CD4-positive, alpha-beta T cell (primary cell): ENCODE measurements at places on chromosomes 4 and X. TPM values are rescaled to one million over a fixed set of nuclear protein-coding genes. Genes with fewer than 3 reads are reported as not detected.

GRCh38 chr4:158535130-158535614 is 13.5 kb downstream of the RXFP1 start:
- no peak for DNase-seq

ANXA3 gene
- total RNA-seq, result not detected

- DNase-seq, result no peak
Observed at GRCh38 chrX:8036914-8037313, 109.7 kb upstream of the PNPLA4 start.

DNA sequence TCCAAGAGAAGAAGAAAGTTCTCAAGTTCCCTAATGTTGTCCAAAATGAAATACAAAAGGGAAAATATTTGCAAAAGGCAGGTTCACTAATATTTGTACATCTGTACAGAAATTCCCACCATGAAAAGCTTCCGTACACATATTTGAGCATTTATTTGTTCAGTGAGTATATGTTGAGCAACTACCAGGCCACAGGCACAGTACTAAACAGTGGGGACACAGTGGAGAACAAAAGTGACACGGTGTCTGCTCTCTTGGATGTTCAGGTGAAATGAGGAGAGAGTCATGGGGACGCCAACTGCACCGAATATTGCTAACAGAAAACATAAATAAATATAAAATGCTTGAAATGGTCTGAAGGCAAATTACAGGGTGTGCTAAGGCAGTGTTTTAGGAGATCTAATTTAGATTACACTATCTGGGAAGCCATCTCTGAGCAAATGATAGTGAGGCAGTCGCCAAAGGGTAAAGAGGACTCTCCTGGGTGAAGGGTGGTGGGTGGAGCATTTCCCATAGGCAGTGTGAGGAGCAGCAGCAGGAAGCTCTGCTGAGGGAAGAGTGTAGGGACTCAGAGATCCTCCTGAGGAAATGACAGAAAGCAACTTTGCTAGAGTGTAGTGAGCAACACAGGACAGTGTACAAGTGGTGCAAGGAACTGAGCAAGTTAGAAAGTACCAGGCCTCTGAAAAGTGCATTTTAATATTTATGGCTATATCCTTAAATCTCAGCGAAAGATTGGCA is 375.2 kb downstream of the GALNTL6 start:
- DNase-seq, result no peak

GRCh38 chrX:151505796-151506195 is 57.7 kb upstream of the PASD1 start:
- DNase-seq, result no peak

- no peak for DNase-seq
Observed at GRCh38 chr4:155960522-155960921, 6.9 kb upstream of the CTSO start.

CXCL11 gene
- not detected for total RNA-seq

CT45A6 gene
- not detected for total RNA-seq

AFM gene
- not detected for total RNA-seq

DNA sequence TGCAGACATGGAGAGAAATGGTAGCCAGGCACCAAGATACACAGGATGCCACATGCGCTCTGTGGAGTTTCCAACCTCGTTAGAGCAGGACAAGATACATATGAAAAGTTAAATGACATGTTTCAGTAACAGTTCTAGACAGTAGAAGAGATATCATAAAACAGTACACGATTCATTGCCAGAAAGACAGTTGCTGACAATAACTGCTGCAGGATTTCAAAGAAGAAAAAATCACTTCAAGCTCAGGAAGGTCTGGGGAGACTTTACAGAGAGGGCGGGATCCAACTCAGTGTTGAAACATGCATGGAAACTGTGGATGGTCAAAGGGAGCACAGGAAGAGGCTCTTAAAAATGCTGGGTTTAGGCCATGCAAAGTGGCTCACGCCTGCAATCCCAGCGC is 31.0 kb downstream of the DCTD start:
- DNase-seq, result no peak

DNA sequence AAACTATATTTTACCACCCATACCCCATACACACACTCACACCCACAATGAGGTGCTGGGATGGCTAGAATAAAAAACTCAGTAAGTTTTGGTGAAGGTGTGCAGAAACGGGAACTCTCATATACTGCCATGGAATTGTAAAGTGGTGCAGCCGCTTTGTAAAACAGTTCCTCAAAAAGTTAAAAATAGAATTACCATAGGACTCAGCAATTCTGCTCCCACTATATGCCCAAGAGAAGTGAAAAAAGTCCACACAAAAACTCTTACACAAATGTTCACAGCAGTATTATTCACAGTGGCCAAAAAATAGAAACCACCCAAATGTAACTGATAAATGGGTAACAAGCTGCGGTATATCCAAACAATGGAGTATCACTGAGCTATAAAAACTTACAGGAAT is 6.5 kb downstream of the CENPU start:
- no peak for DNase-seq

GRCh38 chr4:48315728-48316630 is 25.4 kb upstream of the SLAIN2 start:
- DNase-seq, result peak; percentile 68

DNA sequence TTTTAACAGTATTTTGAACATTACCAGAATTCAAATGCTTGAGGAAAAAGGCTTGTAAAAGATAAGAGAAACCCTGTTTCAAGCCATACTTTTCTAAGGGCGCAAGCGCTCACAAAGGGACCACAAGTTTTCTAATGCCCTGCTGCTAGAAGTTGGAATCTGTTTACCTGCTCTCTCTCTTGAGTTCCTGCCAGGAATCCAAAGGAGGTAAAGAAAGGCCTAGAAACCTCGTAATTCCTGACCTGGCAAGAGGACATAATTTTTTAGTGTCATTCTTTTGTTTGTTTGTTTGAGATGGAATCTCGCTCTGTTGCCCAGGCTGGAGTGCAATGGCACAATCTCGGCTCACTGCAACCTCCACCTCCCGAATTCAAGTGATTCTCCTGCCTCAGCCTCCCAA is 1.4 kb upstream of the FUNDC1 start:
- no peak for DNase-seq

BMPR1B gene
- not detected for total RNA-seq

USP17L20 gene
- not detected for total RNA-seq

DNA sequence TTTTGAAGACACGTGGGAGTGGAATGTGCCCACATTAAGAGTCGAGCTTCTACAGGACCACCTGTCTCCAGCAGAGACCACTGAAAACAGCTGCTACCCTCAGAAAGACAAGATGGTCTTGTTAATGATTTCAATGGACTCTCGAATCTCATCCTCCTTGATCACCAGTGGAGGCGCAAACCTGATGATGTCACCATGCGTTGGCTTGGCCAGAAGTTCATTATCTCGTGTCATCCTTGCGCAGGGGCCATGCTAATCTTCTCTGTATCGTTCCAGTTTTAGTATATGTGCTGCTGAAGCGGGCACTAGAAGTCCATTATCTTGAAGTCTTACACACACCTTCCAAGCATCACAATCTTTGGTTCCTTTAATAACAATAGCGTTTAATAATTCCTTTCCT is 23.3 kb downstream of the SPACA5B start:
- DNase-seq, result no peak

- no peak for DNase-seq
Observed at GRCh38 chrX:68761086-68761485, 67.7 kb upstream of the EFNB1 start.

GRCh38 chr4:86264241-86264640 is 95.6 kb downstream of the MAPK10 start:
- DNase-seq, result no peak

DNA sequence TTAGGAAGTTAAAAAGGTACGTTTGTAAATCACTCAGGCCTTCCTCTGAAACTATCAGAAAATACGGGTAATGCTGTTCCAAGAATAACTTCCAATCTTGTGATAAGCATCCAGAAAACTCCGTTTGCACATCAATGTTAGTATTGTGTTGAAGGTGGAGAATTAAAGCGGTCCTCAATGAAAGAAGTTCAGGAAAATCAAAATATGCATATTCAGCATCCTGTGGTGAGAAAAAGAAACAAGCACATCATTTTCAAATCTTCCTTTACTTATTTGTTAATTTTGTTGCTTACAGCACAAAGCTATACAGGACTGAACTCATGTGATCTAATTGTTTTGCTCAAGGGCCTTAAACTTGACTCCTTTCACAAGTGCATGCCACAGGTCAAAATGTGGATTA is 18.5 kb downstream of the DDX60L start:
- DNase-seq, result no peak

DNA sequence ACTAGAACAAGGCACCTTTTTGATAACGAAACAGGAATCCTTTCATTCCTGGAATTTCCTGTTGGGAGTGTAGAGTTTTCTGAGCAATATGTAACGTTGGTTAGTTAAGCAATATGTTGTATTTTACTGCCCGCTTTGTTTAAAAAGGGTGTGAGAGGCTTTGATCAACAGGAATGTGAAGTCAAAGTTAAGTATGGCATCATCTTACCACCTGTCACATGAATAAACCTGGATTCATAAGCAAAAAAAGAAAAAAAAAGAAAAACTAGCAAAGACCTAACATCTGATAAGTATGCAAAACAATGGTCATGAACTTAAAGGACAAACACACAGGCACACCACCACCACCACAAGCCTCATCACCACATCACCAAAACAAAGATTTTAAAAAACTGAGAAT is 7.1 kb upstream of the CXCL5 start:
- no peak for DNase-seq

- no peak for DNase-seq
Observed at GRCh38 chrX:40943093-40943641, 142.1 kb upstream of the USP9X start.

GRCh38 chr4:188194421-188194820 is 55.2 kb downstream of the TRIML1 start:
- no peak for DNase-seq

- no peak for DNase-seq
Observed at GRCh38 chr4:139528377-139529005, 27.5 kb downstream of the SETD7 start.

PAGE2 gene
- not detected for total RNA-seq

DNA sequence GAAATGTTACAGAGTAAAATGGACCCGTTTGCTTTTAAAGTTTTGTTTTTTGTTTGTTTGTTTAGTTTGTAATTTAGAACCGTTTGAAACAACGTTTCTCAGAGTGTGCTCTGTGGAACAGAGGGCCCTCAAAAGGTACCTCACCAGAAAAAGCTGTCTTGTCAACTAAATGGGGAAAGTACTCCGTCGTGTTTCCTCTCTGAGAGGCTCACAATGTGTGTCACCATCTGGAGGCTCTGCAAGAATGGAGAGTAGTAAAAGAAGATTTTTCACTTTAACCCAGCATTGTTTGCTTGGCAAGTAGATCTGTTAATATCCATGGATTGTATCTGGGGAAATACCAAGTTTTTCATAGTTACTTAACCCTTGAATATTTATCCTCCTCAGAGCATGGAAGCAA is 1.5 kb upstream of the ENPEP start:
- DNase-seq, result no peak

- DNase-seq, result no peak
Observed at GRCh38 chr4:24015782-24016181, 125.9 kb upstream of the PPARGC1A start.

GRCh38 chrX:79366873-79367749 is at the start of gene ITM2A:
ITM2A (minus strand) TSS chrX:79367334; CDS start chrX:79367215, 119 bp downstream.
- DNase-seq, result peak; percentile 65

- DNase-seq, result no peak
Observed at GRCh38 chr4:48228949-48229348, 40.7 kb downstream of the TEC start.

DNA sequence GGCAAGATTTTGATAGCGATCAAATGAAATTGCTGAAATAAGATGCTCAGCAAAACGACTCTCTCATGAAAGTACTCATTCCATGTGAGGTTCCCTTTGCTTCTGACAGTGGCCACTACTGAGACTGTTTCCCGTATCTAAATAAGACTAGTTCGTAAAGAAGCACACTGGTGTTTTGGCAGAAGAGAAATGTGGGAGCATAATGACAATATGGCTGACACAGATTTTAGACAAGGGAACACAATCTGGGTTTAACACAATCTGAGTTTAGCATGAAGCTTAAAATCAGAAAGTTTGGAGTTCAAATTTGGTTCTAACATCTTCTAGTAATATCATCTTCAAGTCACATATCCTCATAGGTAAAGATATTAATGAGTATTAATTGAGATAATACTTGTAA is 13.7 kb downstream of the GABRA4 start:
- no peak for DNase-seq

- no peak for DNase-seq
Observed at GRCh38 chrX:40778861-40779575, 43.7 kb upstream of the MED14 start.

DNA sequence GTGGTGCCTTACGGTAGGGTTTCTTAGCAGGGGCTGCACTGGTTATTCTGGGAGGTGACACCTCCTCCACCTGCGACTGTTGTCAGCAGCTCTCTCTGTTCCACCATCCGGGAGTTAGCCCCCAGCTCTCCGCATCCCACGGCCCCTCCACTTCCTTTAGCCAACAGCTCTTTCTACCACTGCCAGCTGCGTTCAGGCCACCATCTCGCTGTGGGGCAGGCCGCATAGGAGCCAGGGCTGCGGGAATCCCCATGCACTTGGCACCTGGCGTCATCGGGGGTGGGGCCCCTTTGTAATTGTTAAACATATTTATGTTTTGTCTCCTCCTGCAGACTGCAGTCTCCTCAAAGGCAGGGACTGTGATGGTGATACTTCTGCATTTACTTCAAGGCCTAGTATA is 480.2 kb downstream of the SMARCA1 start:
- DNase-seq, result no peak

- DNase-seq, result no peak
Observed at GRCh38 chr4:79290376-79290775, 35.5 kb downstream of the NAA11 start.

DNA sequence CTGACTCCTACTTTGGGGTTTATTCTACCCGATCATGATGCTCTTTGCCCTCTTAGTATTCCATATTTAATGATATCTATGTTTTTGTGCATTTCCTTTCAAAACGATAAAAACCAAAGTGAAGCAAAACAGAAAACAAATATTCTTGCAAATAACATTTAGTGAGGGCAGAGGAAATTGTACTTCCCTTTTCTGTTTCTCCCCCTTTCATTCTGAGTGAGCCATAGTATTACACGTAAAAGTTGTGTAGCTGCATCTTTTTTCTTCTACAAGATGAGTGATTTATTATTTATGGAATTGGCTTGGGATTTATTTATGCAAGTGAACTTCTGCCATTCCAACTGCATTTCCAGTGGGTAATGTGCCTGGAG is 109.9 kb downstream of the AFF2 start:
- no peak for DNase-seq

- DNase-seq, result no peak
Observed at GRCh38 chr4:123110685-123111084, 188.3 kb upstream of the NUDT6 start.

- DNase-seq, result no peak
Observed at GRCh38 chr4:137534516-137534915, 2.2 kb upstream of the PCDH18 start.
